Cerebellar nuclear complex (tissue), 1 donor: ENCODE measurements at places on chromosomes 13 and 19.

DNA sequence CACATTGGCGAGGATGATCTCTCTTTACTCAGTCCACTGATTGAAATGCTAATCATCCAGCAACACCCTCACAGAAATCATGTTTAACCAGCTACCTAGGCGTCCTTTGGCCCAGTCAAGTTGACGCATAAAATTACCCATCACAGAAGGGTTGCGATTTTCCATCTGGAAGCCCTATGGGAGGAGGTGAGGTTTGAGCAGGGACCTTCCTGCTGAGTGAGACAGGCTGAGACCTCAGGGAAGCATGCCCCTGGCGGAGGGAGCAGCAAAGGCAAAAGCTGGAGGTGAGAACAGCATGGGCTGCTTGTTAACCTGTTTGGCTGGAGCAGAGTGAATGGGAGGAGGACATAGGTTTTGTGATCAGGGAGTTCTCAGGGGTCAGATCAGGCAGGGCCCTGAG is 7.3 kb downstream of the TTC9B start:
- DNase-seq, result no peak

GRCh38 chr19:1275976-1276627 is 772 bp downstream of the FAM174C start:
- DNase-seq, result no peak

GRCh38 chr13:25018729-25019115 is 77.2 kb upstream of the PABPC3 start:
- peak; percentile 3 for DNase-seq

DNA sequence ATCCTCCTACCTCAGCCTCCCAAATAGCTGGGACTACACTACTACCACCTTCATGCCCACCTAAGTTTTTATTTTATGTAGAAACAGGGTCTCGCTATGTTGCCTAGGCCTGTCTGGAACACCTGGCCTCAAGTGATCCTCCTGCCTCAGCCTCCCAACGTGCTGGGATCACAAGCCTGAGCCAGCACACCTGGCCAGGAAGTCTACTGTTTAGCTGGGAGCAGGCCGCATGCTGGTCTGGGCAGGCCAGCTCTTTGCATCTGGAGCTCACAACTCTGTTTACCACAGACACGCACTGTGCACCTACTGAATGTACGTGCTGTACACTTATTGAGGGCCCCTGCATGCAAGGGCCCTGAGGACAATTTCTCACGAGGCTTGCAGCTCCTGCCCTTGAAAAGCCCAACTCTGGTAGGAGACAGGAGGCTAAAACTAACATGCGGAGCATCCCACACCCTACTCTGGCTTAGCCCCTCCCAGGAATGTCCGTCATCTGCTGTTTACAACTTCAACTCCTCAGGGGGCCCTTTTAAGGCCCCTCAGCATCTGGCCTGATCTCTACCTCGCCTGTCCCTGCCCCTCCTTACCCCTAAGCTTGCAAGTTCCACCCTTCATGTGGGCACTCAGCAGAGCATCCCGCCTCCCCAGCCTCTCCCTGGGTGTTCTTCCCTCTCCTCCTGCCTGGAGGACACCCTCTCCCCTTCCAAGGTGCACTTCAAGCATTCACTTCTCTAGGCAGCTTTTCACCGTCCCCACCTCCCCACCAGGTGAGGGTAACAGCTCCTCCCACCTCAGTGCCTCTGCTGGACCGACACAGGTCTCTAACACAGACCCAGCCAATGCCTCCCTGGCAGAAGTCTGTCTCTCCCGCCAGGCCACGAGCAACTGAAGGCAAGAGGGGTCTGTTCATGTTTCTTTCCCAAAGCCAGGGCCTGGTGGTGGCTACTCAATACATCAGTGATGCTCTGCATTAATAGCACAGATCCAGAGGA is 114.2 kb upstream of the UQCRFS1 start:
- DNase-seq, result no peak

DNA sequence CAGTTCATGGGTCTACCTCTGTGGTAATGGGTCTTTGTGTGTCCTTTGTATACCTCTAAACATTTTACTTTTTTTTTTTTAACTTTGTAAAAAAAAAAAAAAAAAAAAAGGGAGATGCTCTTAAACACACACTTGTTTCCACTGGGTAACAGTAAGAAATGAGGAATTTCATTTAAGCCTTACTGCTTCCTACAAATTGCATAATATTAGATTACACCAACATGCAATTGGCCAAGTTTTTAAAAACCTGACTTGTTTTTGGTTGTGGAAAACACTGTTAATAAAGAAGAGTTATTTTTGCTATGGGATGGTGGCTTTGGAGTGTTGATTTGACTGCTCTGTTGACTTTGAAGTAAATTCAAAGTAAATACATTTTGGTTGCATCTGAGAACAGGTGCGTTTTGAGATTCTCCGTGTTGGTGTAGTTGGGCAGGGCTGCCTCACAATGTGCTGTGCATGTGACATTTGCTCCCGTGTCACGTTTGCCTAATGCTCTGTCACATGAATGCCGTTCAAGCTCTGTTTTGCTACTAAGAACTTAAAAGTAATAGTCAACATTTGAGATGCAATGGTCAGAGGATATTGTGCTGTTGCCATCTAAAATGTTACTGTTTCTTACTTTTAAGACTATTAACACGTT is 202.4 kb downstream of the LMO7 start:
- DNase-seq, result no peak

DNA sequence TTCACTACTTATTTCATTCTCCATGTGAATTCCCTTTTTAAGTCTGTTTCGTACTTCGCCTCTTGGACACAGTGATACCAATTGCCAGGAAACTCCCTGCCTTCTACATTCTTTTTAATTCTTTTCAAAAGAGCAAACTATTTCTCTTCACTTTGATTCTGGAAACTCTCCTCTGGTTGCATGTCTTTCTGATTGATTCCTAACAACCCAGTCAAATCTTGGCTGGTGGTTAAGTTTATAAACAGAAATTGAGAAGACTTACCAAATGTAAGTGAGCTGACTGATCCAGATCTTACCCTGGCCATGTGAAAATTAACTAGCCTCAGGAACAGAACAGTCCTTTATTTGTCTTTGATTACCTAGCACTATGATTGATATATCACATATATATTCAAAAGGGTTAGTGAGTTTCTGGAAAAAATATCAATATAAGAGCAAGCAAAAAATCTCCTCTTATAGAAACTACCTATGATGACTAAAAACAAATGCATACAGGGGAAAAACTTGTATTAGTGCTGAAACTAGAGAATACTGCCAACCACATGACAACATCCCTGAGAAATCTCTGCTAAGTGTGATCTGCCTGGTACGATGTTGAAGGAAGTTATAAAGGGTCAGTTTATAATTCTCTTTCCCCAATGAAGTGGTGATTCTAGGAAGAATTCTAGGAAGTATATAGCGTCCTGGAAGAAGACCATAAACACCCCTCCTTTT is 152.6 kb upstream of the HTR2A start:
- DNase-seq, result no peak

DNA sequence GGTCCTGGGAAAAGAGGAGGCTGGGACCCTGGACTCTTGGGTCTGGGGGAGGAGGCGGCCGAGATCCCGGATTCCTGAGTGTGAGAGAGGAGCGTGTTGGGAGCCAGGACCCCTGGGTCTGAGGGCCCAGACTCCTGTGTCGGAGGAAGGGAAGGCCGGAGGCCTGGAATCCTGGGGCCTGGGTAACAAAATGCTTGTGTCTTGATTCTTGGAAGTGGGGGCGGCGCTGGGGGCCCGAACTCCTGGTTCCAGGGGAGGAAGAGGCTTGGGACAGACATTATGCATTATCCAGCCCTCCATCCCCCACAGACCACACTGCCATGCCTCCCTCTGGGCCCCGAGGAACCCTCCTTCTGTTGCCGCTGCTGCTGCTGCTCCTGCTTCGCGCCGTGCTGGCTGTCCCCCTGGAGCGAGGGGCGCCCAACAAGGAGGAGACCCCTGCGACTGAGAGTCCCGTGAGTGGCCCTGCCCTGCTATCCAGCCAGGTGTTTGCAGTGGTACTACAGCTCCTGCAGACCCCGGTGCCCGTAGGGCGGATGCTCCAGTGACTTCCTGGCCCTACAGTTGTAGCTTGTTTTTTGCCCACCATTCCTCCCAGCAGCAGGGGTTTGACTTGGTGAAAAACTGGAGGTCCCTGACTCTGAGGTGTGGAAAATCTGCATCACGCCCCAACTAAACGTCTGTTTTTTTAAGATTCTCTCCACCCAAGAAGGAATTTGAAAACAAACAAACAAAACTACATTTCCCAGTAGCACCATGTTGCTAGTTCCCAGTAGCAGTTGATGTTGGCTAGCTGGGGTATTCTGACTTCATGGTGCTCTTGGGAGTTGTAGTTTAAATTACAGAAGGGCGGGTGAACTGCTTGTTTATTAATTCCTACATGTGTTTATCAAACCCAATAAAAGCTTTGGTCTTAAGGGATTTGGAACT is 630 bp downstream of the NUCB1 start:
- no peak for DNase-seq

DNA sequence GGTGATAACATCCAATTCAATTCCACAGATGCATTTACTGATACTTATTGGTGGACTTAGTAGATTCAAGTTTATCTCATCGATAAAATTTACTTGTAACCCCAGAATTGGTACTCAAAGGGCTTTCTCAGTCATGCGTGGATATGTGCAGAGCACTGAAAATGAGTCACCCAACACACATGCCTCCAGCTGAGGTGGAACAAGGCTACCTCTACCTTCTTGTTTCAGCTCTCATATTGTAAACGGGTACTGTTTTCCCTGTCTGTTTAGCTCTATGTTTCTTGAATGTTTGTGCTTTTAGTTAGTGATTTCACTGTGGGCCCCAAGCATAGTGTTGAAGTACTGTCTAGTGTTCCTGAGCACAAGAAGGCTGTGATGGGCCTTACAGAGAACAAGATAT is 1.5 kb downstream of the LRRC63 start:
- no peak for DNase-seq

- DNase-seq, result no peak
Measured at GRCh38 chr13:42392716-42393572, 121.0 kb downstream of the AKAP11 start.
